ENCODE measurements at places on chromosomes 7 and 10.

DNA sequence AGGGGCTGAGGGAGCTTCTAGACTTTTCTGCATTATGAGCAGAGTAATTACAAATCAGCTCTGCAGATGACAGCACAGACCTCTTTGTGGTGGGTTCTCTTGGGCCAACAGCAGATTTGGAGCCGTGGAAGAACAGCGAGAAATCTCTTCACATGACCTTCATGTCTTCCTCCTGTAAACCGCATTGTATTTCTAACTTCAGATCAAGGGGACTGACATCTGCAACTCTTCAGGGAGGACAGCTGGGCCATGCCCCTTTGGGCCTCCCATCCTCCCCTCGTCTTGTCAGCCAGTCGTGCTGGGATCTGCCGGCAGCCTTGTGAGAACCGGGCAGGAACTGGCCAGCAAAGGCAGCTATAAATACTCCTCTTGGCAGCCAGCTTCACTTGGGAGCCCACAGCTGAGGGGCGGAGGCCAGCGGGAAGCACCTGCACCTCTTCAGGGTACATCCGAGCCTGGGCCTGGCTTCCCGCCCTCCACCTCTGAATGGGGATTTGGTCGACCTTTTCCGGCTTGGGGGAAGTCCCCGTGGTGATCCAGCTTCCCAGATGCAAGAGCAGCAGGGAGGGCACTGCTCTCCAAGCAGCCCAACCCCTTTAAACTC, 54.7 kb downstream of the STEAP1B start:
- no peak for DNase-seq

DNA sequence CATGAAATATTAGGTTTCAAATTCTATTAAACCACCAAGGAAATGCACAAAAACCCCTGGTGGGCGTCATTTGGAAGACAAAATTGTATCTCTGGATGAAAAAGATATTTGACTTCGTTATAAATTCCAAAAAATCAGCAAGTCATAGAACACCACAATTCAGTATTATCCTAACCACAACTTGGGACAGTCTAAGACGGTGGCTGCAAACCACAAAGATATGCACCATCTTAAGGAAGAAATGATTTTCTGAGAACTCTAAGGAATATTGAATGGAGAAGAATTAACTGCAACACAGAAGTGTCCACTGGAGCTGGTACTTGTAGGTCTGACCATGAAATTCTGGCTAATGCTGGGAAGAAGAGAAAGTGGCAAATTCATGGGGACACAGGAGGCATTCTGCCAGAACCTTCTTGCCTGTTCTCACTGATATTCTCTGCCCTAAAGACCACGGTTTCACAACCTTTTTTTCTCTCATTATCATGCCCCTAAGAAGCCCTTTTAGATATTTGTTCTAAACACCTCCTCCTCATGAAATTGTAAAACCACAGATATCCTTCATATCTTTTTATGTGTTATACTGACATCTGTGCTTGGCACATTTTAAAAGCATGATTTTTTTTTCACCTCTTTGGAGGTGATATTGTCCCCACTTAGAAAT, 92.9 kb downstream of the SFMBT2 start:
- DNase-seq, result no peak

GRCh38 chr7:112204499-112205342, 1.5 kb downstream of the DOCK4 start:
- no peak for DNase-seq

DNA sequence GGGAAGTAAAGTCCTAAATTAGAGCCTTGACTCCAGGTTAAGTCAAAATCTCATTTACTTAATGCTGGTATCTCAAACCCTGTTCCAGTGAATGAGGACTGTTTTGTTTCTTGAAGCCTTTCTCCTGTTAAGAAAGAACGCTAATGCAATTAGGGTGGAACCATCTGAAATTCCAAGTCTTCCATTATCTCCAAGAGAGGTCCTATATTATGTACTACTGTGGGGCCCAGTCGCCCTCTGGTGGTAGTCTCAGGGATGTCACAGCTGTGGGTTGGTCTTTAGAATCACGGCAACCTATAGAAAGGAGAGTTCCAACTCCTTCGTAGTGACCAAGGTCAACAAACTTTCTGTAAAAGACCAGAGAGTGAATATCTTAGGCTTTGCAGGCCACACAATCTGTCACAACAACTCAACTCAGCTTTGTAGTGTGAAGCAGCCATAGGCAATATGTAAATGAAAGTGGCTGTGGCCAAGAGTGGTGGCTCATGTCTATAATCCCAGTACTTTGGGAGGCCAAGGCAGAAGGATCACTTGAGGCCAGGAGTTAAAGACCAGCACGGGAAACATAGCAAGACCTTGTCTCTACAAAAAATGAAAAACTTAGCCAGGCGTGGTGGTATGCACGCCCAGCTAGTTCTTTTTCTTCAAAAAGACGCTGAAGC, 9.3 kb downstream of the RPP38 start:
- DNase-seq, result no peak

- DNase-seq, result no peak
These were observed 22.0 kb upstream of the CUX1 start for GRCh38 chr7:101795461-101795860.

DNA sequence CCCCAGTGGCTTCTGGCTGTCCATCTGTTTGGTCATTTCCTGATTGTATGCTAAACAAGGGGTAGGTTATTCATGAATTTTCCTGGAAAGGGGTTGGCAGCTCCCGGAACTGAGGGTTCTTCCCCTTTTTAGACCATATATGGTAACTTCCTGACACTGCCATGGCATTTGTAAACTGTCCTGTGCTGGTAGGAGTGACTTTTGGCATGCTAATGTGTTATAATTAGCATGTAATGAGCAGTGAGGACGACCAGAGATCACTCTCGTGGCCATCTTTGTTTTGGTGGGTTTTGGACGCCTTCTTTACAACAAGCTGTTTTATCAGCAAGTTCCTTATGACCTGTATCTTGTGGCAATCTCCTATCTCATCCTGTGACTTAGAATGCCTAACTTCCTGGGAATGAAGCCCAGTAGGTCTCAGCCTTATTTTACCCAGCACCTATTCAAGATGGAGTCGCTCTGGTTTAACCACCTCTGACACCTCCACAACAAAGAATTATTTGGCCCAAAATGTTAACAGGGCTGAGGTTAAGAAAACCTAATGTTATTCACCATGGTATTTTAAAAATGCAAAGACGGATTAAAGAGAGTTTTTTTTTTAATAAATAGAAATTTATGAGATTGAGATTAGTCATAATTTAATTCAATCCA, 2.4 kb upstream of the PTN start:
- DNase-seq, result no peak

- no peak for DNase-seq
These were observed 181.9 kb downstream of the USP6NL start for GRCh38 chr10:11429439-11430052.

- no peak for DNase-seq
These were observed 629.1 kb downstream of the SORCS1 start for GRCh38 chr10:106535304-106535953.
